ENCODE measurements at places on chromosomes 4 and X.

- no peak for DNase-seq
Observed at GRCh38 chr4:25486171-25486570, 109.1 kb downstream of the ANAPC4 start.

DNA sequence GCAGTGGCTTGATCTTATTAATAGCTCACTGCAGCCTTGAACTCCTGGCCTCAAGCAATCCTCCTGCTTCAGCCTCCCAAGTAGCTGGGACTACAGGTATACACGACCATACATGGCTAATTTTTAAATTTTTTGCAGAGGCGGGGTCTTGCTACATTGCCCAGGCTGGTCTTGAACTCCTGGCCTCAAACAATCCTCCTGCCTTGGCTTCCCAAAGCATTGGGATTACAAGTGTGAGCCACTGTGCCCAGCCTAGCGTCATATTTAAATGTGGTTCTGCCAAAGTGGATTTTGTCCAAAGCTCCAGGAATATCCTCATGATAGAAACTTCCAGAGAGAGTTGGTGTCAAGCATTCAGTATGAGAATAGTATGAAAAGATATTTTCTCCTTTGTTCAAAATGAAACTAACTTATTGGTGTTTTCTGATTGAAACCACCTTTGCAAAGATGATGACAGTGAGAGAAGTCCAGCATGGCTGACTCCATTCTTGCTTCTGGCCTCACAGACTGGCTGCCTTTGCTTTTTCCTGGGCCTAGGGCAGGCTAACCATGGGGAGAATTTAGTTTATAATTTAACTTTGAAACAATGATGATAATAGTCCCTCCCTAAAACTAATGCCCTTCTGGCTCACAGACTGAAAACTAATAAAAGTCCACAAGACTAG lies 129.0 kb downstream of the C4orf51 start:
- DNase-seq = no peak

- DNase-seq = no peak
Observed at GRCh38 chr4:161438096-161438495, 725.7 kb downstream of the FSTL5 start.

- DNase-seq = no peak
Observed at GRCh38 chr4:2375427-2375826, 43.0 kb downstream of the ZFYVE28 start.

DNA sequence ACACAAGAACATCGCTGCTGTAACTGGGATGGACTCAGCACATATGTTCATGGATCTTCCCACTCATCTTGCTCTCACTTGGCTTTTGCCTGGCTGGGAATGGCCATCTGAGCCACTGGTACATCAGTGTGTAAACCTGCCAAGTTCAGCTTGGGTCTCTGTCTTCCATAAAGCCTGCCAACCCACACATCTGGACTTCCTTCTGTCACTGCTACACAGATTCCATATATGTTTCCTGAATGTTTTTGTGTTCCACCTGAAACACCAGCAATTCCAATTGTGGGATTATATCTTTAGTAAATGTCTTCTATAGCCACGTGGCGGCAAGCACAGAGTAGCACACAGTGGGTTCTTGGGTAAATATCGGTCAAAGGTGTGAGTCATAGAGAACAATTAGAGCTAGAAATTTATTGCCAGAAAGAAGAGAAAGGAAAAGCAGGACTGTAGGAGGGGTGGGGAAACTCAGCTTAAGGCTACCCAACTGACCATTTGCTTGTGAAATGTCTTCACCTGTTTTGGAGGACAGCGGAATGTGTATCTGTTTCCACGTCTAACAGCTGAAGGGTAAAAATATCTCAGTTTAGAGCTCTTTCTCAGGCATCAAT lies 125.9 kb downstream of the MFAP3L start:
- no peak for DNase-seq

DNA sequence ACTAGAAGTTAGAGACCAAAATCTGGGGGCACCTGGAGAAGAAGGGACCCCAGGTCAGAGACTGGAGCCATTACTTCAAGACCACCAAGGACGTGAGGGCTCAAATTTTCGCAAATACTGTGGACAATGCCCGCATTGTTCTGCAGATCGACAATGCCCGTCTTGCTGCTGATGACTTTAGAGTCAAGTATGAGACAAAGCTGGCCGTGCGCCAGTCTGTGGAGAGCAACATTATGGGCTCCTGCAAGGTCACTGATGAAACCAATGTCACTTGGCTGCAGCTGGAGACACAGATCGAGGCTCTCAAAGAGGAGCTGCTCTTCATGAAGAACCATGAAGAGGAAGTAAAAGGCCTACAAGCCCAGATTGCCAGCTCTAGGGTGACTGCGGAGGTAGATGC lies 101.2 kb downstream of the NCAPG start:
- DNase-seq = no peak
